ENCODE measurements at places on chromosomes 4 and X.

DNA sequence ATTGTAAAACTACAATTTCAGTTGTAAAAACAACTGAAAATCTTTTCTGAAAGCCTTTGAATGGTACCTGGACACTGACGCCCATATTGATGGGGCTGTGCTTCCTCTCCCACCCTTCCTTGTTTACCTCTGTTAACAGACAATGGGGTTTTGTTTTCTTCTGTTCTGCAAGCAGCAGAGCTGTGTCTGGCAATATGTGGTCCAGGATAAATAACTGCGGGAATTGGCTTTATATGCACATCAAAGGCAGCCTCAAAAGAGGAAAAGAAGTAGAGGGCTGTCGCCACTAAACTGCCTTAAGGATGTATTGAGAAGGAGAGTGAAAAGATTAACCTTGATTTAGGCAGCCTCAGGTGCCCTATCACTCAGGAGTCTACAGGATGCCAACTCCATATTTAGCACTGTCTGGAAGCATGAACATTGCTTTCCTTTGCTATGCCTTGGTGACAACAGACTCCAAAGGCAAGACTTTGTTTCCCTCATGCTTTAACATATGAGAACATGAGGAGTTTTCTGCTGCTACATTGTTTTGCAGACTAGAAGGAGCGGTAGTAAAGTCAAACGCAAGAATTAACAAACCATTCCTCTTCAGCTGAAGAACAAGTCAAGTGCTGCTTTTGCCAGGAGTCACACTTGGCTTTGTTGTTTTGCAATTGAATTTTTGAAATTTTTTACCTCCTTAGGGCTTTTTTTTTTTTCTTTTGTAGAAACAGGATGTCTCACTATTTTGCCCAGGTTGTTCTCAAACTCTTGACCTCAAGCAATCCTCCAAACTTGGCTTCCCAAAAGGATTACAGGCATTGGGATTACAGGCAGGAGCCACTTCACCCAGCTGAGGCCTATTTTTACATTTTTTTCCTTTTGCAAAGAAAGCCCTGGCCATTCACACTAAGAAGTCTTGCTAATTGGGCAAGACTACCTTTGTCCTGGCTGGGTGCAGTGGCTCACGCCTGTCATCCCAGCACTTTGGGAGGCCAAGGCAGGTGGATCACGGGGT, 3.0 kb downstream of the IL21 start:
- DNase-seq = peak; percentile 40

DNA sequence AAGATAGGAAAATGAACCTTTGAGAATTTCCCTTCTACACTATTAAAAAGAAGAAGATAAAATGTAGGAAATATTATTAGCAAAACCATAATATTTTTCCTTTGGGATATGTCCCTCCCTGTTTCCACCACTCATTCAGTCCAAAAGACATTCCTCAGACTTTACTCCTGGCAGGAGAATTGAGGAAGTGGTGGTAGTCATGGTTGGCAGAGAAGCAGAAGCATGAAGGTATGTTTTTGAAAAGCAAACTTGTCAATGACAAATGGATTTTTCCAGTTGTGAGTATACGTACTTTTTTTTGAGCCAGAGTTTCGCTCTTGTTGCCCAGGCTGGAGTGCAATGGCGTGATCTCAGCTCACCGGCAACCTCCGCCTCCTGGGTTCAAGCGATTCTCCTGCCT, 13.7 kb downstream of the STAG2 start:
- DNase-seq = no peak

GRCh38 chrX:4930426-4930825, 1217.0 kb upstream of the PRKX start:
- no peak for DNase-seq

DNA sequence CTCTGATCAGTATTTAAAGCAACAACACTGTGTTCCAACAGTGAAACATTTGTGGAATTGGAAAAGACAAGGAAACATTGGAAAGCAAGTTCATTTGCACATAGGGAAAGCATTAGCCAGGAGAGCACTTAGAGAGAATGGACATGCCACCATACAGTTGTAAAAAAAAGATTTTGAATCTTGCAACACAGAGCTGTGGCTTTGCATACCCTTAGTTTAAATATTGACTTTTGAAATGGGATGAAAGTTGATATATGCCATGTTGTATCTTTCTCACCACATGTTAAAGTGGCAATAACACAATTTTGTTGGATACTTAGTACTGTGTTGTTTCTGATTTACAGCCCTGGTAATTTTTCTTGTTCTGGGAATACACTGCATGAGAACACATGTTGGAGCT, 208.1 kb downstream of the BMPR1B start:
- DNase-seq = no peak

- no peak for DNase-seq
Observed at GRCh38 chrX:123217077-123217476, 33.0 kb downstream of the GRIA3 start.

DNA sequence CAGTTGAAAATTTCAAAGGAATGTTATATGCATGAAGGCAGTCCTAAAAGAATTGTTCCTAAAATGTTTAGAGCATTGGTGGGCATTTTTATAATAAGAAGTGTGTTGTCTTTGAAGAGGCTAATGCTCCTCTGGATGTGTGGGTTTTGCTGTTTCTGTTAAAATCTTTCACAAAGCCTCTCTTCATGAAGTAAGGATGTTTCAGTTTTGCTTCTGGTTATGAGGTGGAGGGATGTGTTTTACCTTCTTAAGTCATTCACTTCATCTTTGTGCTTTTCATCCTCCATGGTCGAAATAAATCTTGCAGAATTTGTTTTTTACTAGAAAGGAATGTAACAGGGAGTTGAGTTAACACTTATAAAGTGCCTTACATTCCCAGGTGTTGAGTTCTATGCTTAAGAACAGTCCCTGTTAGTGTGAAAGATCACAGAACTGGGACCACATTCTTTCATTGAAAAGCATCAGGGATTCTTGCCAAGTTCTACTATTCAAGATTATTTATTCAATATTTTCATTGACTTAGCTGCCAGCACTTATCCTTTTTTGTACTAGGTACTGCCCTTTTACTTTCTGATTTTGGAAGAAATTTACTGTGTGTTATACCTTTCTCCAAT, 21.1 kb downstream of the FHIP1A start:
- DNase-seq = no peak

DNA sequence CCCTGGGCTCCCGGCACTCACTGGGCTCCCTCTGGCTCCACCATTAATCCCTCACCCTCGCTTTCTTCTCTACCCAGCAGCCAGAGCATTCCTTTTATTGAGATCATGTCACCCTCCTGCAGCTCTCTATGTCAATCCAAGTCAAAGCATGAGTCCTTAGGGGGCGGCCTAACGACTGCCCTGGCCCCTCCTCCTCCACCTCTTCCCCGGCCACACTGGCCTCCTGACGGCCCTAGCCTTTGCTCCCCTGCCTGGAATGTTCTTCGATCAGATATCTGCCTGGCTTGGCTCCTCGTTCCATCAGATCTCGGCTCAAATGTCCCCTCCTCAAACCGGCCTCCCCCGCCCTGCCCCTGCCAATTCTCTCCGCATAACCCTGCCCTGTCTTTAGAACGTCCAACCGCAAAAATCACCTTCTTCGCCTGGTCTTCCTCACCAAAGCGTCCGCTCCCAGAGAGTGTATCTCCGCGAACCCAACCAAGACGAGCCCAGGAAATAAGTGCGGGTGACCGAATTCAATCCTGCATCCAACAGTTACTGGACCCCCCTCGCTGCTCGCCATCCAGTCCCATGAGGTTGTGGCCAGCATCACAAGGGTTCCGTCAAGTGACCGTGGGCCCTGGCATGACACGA, 722 bp upstream of the PNCK start:
- no peak for DNase-seq

DNA sequence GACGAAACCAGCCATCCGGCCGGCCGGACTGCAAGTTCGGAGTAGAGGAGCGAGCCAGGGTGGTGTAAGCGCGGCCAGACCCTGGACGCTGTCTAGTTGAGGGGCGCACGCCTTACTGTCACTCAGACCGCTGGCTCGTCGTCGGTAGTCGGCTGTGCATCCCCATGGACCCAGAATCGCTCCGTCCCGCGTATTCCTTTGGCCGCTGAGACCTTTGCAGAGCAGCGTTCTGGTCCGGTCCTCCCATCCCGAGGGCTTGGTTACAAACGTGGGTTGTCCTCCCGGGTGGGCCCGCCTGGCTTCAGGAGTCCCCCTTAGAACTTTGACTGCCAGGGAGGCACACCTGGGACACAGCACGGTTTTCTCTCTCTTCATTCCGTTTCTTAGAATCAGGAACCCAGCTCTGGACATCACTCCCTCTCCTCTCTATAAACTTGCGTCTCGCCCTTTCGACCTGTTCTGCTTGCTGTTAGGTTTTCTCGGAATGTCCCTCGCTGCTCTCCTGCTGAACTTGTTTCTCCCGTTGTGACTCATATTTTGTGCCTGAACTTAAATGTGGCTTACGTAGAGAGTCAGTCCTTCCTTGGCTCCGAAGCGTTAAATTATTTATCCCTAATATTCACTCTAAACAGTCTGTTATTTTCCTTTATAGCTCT, 672 bp downstream of the PGM2 start:
- DNase-seq = peak; percentile 17

- no peak for DNase-seq
Observed at GRCh38 chr4:16032396-16032770, 51.4 kb downstream of the PROM1 start.

GRCh38 chrX:56802921-56803849, 74.1 kb downstream of the NBDY start:
- DNase-seq = peak; percentile 61

DNA sequence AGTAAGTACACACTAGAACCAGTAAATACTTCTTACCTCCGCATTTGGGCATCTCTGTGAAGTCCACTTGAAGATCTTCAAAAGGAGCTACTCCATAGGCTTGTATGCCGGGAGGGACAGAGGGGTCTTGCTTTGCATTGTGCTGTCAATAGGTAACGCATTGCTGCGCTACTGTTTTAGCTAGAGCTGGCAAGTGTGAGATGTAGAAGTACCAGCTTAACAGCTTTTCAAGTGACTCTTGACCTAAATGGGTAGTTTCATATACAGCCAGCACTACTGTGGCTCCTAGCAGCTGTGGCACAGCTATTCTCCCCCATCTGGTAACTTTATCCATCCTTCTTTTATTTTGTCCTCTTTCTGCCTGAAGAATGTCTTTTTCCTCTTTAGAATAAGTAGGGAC, 205.3 kb upstream of the KLF8 start:
- peak; percentile 3 for DNase-seq

DNA sequence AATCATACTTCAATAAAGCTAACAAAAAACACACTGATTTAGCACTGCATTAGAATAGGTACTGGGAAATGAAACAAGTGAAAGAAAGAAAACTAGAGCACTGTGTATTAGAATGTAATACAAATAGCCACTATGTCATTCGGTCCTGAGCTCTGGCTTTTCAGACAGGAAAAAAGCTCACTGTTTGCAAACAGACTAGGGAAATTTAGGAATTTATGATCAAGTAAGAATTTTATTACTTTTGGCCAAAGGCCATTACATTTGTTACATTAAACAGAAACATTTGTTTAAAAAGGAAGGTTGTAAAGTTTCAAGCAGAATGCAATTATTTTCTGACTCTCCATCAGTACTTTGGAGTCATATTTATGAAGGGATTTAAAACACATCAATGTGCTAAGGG, 68.7 kb downstream of the KLHL8 start:
- no peak for DNase-seq

DNA sequence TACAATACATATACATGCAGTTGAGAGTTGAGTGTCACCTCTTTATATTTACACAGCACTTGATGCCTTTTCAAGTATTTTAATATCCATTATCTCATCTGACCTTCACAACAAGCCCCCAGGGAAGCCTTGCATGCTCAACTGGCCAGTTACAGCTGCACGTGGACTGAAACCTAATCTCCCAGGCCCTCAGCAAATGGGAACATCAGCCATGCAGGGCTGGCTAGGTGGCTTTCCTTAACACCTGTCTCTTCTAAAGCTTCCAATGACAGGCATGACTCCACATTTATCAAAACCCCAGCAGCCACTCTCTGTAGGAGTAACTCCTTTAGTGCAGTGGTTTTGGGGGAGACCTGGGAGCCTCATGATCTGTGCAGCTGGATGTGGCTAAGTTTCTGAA, 56.4 kb downstream of the PHKA2 start:
- DNase-seq = no peak

GRCh38 chrX:73930300-73930699, 367.3 kb downstream of the CHIC1 start:
- no peak for DNase-seq

- no peak for DNase-seq
Observed at GRCh38 chr4:38101563-38101962, 141.4 kb downstream of the PTTG2 start.

- DNase-seq = no peak
Observed at GRCh38 chr4:1948232-1948631, 60.5 kb downstream of the NELFA start.

GRCh38 chrX:39167791-39168190, 366.5 kb downstream of the MID1IP1 start:
- no peak for DNase-seq

DNA sequence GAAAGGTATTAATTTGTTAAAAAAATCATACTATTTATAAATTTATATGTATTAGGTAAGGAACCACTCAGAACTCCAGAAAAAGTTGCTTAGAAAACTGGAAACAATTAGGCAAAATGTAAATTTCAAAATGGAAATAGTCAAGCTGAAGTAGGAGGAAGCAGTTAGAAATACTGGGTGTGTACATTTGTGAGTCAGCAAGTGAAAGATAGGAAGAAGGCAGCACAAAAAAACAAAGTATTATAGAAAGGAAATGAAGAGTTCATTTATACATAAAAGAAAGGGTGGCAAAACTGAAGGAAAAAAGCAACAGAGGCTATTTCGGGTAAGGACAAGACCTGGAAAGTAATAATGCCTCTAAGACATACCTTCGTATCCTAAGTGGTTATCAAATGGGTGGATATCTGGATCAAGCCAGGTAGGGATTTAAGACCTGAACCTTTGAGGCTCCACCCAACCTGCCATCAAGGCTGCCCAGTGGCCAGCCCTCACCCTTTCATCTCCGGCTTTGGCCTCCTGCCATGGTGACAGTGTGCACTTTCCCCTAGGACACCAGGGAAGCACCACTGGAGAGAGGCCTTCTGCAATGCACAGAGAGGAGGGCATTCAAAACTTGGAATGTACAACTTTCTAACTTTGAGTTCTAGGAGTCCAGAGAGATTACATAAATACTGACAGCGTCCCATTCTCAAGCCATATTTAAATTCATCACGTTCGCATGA, at the start of gene LRRC66:
Gene LRRC66, minus strand, starts transcription at position 428 of the 722 bp plus-strand sequence. CDS start 2,750 bp downstream, outside the sequence.
- no peak for DNase-seq

GRCh38 chrX:12892716-12893115, 13.7 kb upstream of the TLR8 start:
- no peak for DNase-seq

DNA sequence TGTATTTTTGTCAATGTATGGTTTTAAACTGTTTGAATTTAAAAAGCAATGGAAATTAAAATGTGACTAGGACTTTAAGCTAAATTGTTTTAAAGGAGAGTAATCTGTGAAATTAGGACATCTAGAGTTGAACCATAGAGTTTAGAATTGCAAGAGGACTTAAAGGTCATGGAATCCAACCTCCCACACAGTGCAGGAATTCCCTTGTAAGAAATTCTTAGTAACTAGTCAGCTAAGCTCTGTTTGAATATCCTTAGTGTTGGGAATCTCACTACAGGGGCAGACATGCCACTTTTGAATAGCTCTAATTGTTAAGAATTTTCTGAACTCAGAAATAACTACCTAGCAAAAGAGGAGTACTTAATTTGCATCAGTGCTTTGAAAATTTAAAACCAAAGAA, 292.9 kb downstream of the IL1RAPL1 start:
- DNase-seq = no peak

All from thyroid gland (tissue), 4 donors.